ENCODE measurements at places on chromosomes 2 and 18.
A peak's percentile ranks its signal among the peaks of the same experiment; 100 is the strongest.

- DNase-seq: peak; percentile 58
Observed at GRCh38 chr2:201807452-201807999, 1.2 kb downstream of the CDK15 start.

GRCh38 chr2:11305338-11305737 lies 39.1 kb downstream of the ROCK2 start:
- no peak for DNase-seq

DNA sequence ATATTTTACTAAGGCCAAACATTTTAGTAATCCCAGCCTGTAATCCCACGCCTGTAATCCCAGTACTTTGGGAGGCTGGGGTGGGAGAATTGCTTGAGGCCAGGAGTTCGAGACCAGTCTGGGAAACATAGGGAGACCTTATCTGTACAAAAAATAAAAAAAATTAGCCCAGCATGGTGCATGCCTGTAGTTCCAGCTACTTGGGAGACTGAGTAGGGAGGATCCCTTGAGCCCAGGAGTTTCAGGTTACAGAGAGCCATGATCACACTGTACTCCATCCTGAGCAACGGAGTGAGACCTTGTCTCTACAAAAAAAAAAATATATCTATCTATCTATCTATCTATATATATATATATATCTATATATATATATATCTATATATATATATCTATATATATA lies 19.1 kb downstream of the KLHL23 start:
- no peak for DNase-seq

DNA sequence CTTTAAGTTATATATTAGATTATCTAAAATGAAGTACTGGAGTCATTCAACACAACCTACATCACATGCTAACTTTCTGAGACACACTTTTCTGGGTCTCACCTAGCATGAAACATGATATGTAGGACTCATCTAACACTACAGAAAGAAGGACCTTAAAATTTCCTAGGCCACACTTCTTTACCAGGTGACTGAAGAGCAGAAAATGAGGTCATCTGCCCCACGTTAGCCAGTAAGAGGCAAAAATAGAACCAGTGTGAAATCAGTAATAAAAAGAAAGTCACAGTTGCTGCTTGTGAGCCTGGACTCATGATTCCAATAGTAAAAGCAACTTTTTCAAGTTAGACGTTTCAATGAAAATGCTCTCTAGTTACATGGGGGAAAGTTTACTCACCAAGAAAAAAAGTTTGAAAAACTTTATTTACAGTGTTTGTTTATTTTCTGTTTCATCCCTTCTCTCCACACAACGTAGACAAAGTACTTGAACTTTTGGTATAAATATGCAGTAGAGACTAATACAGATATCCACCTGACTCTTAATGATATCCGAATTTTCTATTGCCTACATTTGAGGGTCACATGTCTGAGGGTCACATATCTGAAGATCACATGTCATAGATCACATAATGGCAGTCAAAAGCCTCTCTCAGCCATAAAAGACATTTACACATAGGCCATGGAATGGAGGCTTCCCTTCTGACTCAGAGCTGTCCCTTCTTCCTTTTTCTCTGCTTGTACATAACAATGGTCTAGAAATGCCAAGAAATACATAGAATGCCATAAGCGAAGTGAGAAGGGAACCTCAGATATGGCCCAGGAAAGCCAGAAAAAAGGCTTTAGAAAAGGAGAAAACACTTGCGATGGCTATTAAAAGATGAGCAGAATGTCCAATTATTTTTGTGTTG lies 362.9 kb downstream of the ZEB2 start:
- DNase-seq: no peak

DNA sequence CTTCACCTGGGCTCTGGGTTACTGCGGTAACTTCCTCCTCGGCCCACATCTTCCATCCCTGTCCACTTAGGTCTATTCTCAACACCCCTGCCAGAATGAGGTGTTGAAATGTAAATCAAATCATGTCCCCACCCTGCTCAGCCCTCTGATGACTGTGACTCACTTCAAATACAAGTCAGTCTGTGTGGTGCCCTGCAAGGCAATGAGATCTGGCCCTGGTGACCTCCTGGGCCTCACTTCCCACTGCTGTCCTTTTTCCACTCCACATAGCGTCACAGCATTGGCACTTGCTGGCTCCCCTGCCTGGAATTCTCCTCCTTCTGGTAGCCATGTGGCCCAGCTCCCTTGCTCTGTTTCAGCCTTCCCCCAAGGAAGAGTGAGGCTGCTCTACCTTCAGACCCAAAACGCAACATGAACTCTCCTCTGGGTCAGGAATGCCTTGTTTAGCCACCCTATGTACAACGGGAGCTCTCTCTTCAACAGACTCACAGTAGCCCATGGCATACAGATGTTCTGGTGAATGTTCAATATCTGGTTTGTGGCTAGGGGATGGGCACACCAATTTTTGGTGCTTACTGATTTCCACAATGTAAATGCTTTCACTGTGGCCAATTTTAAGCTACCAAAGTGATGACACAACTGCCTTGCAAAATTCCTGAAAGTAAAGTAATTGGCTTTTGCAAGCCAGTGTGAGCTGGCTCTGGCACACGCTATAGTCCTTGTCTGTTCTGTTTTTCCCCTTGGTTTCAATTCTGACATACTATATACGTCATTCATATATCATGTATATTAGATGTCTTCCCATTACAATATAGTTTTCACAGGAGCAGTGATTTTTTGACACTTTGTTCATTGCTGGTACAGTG lies 550.3 kb upstream of the HS6ST1 start:
- DNase-seq: peak; percentile 21

GRCh38 chr18:80238651-80239260 lies 8.6 kb downstream of the PARD6G start:
- no peak for DNase-seq

GRCh38 chr18:58893388-58894099 lies 28.9 kb downstream of the ZNF532 start:
- no peak for DNase-seq

- no peak for DNase-seq
Observed at GRCh38 chr18:49988733-49989132, 175.4 kb upstream of the ACAA2 start.

DNA sequence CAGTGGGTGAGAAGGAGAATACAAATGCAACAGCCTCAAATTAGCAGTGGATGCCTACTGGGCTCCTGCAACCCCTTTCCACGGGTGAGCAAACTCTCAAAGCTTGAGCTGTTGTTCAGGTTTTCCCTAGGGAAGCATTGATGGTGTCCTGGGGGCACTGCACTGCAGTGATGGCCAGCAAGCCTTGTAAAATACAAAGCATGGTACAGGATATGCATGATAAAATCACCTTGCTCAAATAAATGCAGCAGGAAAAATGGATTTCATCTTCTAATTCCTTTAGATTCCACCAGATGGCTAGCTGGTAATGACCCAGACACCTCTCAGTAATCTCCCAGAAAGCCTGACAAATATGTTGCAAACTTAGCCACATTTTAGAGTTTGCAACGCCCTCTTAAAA lies 698.2 kb downstream of the TRIB2 start:
- no peak for DNase-seq

DNA sequence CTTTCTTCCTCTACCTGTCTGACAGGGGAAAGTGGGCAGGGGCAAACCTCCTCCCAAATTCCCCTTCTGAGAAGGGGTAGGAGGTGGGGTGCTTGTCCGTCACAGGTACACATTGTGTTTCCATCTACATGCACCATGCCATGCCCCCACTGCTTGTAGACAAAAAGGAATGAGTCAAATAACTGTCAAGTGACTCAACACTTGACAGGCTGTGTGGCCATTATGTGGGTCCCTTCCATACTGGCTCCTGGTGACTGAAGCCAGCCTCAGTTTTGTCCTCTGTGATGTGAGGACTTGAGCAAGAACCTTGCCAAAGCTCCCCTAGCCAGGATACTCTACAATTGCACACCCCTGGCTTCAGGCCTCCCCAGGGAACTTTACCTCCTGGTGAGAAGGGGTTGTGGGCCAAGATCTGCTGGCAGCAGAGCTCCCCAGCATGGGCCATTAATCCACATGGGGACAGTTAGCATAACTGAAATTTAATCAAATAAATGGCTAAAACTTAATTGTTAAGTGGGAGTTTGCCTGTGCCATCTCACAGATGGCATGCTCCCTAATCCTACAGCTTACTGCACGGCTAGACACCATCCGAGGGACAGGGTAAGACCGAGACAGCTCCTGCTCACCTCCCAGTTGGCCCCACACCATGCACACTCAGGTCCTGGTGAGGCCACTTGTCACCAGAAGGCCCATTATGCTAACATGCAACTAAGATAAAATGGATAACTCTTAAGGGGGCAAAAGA lies 140.2 kb downstream of the BCL11A start:
- no peak for DNase-seq

DNA sequence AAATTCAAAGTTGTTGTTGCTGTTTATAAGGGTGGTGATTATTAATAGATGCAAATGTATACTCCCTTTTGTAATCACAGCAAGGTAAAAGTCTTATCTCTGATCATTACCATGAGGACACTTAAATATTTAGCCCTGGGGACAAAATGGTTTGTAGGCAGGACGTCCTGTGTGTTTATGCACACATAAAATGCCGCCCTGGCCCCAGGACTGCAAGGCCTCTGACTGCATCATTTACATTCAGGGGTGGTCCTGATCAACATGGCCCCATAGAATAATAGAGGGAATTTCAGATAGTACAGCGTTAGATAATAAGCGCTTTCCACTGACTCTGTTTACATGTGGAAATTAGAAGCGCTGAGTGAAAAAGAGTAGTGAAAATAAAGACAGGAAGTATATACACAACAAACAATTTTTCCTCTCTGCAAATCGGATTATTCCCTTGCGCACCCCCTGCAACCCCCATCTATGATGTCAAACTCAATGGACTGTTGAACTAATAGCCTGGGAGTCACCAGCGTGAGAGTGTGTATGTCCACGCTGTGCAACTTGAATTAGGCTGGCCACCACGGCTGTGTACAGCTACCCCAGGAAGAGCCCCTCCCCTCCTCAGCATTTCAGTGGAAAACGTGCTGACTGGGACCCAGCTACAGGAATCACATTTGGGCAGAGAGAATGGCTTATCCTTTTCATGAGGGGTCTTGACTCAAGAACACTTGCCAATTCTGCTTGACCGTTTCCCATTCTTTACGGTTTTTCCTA lies 291.5 kb downstream of the SOX11 start:
- no peak for DNase-seq

- DNase-seq: no peak
Observed at GRCh38 chr2:117771969-117772630, 42.4 kb upstream of the DDX18 start.

GRCh38 chr2:200693836-200694470 lies 108.1 kb downstream of the AOX1 start:
- no peak for DNase-seq

- DNase-seq: no peak
Observed at GRCh38 chr2:201986463-201986735, 47.3 kb upstream of the FZD7 start.

DNA sequence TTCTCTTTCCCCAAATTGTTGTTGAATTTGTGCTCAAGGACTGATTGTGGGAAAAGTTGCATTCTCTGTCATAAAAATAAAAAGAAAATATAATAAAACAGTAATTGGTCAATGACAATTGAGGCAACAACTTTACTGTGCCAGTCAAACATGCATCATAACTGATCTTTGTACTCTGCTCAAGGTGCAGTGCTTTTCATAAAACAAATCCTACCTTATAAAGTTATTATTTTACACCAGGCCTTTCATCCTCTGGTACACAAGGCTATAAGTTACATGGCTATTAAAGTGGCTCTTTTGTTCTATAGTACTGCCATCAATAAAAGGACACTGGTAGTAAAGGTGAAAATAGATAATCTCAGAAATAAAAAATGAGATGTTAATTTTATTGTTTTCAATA lies 761.9 kb downstream of the SATB2 start:
- DNase-seq: no peak

GRCh38 chr18:47953471-47953931 lies 23.0 kb upstream of the SMAD2 start:
- peak; percentile 43 for DNase-seq

DNA sequence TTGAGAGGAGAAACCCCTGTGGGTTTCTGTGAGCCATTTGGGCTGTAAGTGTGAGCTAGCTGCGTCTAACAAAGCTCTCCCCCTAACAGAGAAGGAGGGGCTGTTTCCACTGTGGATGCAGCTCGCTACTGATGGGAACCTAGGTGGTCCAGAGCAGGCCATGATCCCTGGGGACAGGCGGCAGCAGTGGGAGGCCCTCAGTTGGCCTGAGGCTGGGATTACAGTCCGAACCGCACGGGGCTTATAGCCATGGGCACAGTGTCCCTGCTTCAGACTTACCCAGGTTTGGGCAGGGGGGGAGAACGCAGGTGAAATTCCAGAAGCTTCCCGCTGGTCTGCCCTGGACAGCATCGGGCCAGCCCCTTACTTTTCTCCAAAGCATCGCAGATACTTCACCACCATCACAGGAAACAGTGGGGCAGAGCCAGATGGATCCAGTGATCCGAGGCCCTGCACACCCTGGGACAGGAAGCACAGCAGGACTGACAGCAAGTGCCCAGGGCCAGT lies 139.4 kb downstream of the SEPTIN10 start:
- DNase-seq: no peak

DNA sequence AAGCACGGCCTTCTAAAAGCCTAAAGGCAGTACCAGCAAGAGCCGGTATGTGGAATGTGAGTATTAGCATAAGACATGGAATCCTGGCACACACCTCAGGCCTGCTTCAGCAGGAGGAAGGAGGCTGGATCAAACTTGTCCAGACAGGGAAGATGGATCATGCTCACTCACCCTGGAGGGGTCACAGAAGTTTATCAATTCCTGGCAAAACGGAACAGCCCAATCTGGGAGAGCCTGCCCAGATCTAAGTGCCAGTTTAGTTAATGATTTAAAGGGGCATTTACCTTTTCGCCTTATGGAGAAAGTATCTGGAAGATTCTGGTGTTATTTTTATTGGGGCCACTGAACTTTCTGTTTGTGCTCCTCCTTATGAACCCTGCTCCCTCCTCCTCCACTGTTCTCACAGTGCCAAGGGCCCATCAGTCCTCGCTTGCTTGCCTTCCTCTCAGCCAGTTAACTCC lies 58.3 kb upstream of the NFE2L2 start:
- DNase-seq: no peak

GRCh38 chr2:176768185-176768584 lies 444.4 kb upstream of the HNRNPA3 start:
- DNase-seq: no peak

GRCh38 chr2:46488389-46488788 lies 9.0 kb downstream of the TMEM247 start:
- DNase-seq: no peak

DNA sequence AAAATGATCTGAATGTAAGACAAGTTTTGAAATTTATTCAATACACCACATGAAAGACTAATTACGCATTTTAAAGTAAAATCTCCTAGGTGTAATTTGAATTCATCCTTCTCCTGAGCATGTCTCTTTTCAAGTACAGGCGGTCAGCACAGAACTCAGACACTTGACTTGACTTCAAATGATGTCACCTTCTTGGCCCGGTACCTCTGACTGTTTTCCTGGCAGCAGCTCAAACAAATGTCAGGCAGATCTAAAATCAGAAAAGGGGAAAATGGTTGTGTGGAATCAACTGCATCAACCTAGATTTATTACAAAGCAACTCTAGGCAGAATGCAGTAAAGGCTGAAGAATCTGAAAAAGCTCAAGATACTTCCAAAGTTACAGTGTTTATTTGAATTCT lies 11.4 kb upstream of the PROKR1 start:
- no peak for DNase-seq

GRCh38 chr2:45466053-45466452 lies 145.0 kb downstream of the SRBD1 start:
- DNase-seq: no peak

Data from fibroblast of skin of left quadriceps (primary cell).